Midbrain (tissue), 1 donor: ENCODE measurements at places on chromosomes 3 and 15.

GRCh38 chr3:99579246-99579645 lies 59.1 kb upstream of the COL8A1 start:
- no peak for DNase-seq

GRCh38 chr3:186938716-186939115 lies 8.4 kb downstream of the ST6GAL1 start:
- no peak for DNase-seq

DNA sequence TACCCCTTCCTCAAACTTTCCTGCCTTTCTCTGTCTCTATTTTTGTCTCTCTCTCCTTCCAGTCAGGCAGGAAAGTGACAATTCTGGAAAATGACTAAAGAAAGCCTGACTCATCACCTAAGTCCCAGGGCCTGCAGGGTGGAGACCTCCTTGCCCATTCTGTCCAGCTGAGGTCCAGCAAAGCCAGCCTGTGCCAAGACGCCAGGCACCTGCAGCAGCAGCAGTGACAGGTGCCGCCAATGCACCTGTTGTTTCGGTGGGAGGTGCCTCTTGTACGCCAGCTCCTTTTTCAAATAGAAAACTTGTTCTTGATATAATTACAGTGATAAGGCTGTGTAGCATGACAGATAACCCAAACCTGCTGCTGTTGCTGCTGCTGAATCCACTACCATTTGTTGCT lies 501.3 kb downstream of the NTRK3 start:
- no peak for DNase-seq

DNA sequence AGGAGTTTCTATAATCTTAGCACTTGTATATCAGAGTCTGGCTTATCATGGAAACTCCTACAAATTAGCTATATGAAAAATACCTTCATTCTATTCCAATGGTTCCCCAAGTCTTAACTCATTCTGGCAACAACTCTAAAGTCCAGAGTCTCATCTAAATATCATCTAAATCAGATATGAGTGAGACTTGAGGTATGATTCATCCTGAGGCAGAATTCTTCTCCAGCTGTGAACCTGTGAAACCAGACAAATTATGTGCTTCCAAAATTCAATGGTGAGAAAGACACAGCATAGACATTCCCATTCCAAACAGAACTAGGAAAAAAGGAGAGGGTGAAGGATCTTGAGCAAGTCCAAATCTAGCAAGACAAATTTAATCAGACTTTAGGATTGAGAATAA lies 138.8 kb downstream of the THRB start:
- DNase-seq = no peak

DNA sequence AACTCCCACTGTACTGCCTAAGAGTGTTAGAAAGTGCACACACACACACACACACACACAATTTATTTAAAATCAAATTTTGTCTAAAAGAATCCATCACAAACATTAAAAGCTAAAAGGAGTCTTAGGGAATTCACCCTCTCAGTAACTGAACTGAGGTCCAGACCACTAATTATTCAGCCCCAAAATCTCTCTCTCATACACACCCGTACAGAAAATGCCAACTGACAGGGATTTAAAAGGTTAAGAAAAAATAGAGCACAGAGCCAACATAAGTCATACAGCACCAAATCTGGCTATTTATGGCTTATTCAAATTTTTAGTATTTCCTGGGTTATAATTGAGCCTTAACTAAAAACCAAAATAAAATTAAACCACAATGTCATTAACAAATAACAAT lies 20.7 kb downstream of the GBE1 start:
- DNase-seq = no peak

GRCh38 chr15:31034152-31034551 lies 42.7 kb upstream of the MTMR10 start:
- DNase-seq = no peak

- no peak for DNase-seq
Measured at GRCh38 chr3:11499144-11499543, 144.6 kb downstream of the VGLL4 start.

- DNase-seq = no peak
Measured at GRCh38 chr3:12774619-12775018, 15.6 kb upstream of the TMEM40 start.

DNA sequence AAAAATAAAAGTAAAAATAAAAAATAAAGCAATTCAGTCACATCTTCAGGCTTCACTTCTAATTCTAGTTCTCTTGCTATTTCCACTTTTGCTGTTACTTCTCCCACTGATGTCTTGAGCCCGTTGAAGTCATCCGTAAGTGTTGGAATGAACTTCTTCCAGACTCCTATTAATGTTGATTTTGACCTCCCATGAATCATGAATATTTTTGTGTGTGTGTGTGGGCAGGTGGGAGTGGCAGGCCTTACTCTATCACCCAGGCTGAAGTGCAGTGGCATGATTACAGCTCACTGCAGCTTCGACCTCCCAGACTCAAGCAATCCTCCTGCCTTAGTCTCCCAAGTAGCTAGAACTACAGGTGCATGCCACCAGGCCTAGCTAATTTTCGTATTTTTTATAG lies 10.7 kb downstream of the USP4 start:
- no peak for DNase-seq

GRCh38 chr15:55959744-55960447 lies 33.5 kb downstream of the NEDD4 start:
- DNase-seq = no peak

GRCh38 chr3:155585384-155585783 lies 159.5 kb downstream of the PLCH1 start:
- DNase-seq = no peak

- no peak for DNase-seq
Measured at GRCh38 chr3:47678446-47679338, 100.0 kb upstream of the CSPG5 start.

GRCh38 chr15:38192496-38192895 lies 60.1 kb upstream of the SPRED1 start:
- no peak for DNase-seq

DNA sequence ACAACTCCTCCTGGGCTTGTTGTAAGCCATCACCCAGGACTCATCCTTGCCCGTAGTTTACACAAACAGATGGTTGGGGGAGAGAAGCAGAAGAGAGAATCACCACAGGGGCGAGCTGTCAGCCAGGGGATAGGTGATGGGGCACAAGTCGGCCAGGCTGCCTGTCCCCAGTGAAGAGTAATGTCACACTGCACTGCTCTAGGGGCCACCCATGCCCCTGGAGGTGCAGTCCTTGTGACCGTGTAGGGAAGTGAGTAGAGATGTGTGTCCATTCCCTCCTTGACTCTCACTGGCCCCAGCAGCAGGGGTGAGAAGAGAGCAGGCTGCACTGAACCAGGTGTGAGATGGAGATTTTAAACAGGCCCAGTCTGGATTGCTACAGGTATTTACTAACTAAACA lies 17.1 kb upstream of the PRSS50 start:
- no peak for DNase-seq

DNA sequence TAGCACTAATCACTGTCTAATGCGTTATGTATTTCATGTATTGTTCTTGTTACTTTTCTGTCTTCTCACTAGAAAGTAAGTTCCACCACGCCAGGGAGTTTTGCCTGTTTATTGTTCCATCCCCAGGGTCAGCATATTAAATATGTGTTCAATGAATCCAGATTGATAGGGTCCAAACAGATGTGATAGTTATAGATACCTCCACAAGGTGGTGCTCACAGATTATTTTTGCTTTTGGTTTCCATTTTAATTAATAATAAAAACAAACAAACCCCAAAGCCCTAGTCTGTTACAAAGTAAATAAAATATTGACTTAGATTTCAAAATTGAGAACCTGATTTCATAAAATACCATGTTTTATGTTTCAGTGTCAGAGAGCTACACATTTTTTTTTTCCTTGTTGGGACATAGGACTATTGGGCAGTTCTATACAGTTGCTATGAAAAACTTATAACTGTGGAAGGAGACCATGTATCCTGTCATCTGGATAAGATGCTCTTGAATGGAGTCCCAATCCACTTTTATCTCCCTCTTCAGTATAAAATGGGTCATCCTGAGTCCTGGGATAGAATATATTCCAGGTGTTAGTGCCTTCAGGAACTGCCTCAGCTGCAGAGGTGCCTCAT lies 12.4 kb downstream of the OTOL1 start:
- DNase-seq = no peak

DNA sequence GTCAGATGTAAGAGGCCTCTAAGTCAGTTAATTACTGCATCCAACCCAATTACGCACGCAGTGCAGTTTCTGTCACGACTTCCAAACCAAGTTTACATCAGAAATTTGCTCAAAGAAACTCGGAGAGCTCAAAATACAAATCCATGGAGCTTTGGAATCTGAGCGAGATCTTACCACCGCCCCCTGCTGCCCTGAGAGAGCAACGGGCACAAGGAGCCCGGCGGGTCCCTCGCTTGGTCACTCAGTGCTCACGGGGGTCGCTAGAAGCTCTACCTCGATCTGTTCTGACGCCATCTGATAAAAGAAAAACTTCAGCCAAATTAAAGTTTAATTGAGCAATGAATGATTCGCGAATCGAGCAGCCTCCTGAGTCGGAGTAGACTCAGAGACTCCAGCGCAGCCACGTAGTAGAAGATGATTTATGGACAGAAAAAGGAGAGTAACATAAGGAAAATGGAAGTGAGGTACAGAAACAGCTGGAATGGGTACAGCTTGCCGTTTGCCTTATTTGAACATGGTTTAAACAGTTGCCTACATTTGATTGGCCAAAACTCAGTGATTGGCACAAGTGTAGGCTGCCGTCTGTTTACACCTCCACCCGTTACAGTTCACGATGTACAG lies 232.7 kb upstream of the ATP10A start:
- no peak for DNase-seq

- no peak for DNase-seq
Measured at GRCh38 chr3:83514130-83514914, 1444.5 kb upstream of the CADM2 start.

- no peak for DNase-seq
Measured at GRCh38 chr15:63503739-63504246, 600 bp upstream of the USP3 start.
